ENCODE measurements at places on chromosomes 5 and 9.

GRCh38 chr5:1642221-1642620, 118.5 kb upstream of the LPCAT1 start:
- DNase-seq, result no peak

DNA sequence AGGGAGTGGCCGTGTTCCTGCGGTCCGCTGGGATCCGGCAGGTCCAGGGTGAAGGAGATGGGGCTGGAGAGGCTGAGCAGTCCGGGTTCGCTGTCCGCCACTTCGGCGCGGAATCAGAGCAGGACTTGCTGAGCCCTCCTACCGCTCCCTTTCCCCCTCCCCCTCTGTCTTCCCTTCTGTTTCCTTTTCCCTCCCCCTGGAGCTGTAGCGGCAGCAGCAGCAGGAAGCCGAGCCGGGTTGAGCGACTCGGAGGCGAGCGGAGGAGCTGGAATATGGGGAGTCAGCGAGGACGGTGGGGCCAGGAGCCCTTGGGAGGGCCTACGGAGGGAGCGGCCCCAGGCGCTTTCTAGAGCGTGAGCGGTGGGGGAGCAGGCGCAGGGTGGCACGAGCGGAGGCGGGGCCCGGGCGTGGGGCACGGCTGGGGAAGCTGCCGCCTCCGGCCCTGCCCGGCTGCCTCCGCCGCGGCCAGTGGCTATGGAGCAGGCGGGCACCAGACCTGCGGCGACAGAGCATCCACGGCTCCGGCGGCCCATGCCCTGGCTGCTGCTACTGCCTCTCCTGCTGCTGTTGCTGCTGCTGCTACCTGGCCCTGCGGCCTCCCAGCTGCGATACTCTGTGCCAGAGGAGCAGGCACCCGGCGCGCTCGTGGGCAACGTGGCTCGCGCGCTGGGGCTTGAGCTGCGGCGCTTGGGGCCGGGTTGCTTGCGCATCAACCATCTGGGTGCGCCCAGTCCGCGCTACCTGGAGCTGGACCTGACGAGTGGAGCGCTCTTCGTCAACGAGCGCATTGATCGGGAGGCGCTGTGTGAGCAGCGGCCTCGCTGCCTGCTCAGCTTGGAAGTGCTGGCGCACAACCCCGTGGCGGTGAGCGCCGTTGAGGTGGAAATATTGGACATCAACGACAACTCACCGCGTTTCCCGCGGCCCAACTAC, at the start of gene PCDHAC2:
Gene PCDHAC2 (plus strand): TSS at position 184 of the 933 bp plus-strand sequence. CDS start 291 bp downstream, at position 475.
- peak; percentile 64 for DNase-seq

GRCh38 chr5:150616024-150616470, 24.4 kb upstream of the SYNPO start:
- DNase-seq, result no peak

DNA sequence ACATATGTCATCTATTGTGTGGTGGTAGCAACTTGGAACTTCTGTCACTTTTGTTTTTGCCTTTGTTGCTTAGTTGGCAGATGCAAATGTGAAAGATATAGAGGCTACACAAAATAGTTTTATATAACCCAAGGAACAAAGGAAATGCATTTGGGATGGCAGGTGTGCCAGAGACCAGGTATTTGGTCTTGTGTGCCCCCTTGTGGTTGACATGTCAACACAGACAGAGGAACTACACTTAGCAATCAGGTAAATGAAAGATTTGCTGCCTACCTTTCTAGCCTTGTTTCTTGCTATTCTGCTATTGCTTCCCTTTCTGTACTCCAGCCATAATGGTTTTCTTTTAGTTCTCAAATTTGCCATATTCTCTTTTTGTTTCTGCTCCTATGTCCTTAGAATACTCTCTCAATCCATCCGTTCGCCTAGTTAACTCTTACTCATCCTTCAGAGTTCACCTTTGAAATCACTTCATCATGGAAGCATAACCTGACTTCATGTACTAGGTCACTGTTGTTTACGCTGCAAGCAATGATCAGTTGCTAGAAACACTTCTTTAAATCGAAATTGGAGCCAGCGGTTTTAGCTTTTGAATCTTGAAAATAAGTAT, 119.5 kb downstream of the TRPM3 start:
- peak; percentile 39 for DNase-seq

DNA sequence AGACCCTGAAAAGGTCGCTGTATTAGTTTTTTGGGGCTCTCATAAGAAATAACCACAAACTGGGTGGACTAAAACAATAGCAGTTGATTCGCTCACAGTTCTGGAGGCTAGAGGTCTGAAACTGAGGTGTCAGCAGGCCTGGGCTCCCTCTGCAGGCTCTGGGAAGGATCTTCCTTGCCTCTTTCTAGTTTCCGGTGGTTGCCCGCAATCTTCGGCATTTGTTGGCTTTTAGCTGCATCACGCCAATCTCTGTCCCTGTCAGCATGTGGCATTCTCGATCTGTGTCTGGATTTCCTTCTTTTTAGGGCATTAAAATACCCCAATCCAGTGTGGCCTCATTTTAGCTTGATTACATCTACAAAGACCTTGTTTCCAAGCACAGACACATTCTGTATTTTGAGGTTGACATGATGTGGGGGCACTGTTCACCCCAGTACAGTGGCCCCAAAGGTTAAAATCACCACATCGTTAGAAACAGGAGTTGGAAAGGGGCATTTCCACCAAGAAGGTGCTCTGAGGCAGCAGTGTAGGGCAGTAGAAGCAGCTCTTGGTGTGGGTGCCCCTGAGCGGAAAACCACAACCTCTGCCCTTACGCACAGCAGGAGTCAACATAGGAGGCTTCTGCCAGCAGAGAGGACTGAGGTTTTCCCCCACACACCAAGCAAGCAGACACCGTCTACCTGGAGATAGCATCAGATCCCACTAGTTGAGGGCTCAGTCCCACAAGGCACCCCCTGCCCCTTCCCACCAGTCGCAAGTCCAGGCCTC, 13.5 kb downstream of the ZNF79 start:
- no peak for DNase-seq

- peak; percentile 91 for DNase-seq
These were observed 248.6 kb upstream of the DAPK1 start for GRCh38 chr9:87249029-87249428.

GRCh38 chr5:158383486-158383885, 524.5 kb upstream of the CLINT1 start:
- DNase-seq, result no peak

DNA sequence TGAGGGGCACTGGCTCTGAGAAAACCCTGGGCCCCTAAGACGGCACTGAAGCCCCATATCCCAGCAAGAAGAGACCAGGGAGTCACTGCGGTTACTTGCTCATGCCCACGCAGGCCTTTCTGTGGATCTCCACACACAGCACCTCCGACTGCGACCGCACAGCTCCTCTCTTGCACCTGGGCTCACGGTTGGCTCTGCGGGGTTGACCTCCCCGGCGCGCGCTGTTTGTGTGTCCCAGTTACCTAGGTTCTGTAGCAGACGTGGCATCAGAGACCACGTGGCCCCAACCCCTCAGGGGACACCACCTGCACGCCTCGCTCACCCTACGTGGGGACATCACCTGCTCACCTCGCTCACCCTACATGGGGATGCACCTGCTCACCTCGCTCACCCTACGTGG, 12.7 kb downstream of the LPCAT1 start:
- no peak for DNase-seq

DNA sequence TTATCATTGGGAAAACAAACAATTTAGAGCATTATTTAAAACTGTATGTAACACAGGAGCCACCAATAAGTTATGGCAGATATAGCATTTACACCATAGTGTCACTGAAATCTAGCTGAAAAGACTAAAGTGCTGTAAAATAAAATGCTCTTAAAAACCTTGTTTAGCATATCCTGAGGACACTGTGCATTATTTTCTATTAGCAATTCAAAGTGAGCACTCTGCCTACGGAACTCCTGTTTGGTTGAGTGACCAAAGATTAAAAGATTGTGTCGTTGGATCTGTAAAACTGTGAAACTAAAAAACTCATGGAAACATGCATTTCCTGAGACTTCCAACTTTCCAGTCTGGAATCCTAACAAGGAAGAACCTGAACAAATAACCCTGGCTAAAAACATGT, 95.9 kb upstream of the C6 start:
- no peak for DNase-seq

- DNase-seq, result no peak
These were observed 162.1 kb upstream of the TSLP start for GRCh38 chr5:110909415-110909814.

GRCh38 chr5:44801992-44802391, 6.8 kb upstream of the MRPS30 start:
- no peak for DNase-seq

- DNase-seq, result no peak
These were observed 57.0 kb upstream of the MROH2B start for GRCh38 chr5:41127967-41128690.

GRCh38 chr9:123318202-123318601, 37.8 kb upstream of the CRB2 start:
- no peak for DNase-seq

GRCh38 chr5:2184563-2185540, 302.1 kb upstream of the IRX4 start:
- DNase-seq, result no peak

- DNase-seq, result no peak
These were observed 84.4 kb downstream of the HTR4 start for GRCh38 chr5:148569948-148570347.

- no peak for DNase-seq
These were observed 89.8 kb upstream of the TUT7 start for GRCh38 chr9:86443992-86444391.

GRCh38 chr9:12851341-12852090, 76.7 kb downstream of the LURAP1L start:
- DNase-seq, result no peak

DNA sequence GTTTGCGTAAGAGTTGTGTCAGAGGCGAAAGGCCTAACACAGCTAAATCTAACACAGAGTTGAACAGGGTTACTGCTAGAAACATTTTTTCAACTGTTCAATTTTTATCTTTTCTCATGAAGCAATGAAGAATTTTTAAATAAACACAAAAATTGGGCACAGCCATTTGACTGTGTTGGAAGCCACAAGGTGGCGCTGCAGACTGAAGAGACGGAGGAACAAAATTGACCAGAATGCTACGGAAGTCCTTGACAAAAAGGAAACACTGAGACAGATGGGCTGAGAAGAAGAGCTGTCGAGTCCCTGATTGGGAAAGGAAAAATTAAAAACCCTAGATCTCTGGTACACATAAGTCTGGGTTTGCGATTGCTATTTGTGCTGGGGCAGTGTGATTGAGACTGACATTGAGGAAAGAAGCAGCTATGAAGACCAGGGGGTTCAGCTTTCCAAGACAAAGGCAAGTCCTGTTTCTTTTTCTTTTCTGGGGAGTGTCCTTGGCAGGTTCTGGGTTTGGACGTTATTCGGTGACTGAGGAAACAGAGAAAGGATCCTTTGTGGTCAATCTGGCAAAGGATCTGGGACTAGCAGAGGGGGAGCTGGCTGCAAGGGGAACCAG, at the start of gene PCDHB9:
Gene PCDHB9 (plus strand): TSS at position 265 of the 616 bp plus-strand sequence. CDS start 158 bp downstream, at position 423.
- no peak for DNase-seq

DNA sequence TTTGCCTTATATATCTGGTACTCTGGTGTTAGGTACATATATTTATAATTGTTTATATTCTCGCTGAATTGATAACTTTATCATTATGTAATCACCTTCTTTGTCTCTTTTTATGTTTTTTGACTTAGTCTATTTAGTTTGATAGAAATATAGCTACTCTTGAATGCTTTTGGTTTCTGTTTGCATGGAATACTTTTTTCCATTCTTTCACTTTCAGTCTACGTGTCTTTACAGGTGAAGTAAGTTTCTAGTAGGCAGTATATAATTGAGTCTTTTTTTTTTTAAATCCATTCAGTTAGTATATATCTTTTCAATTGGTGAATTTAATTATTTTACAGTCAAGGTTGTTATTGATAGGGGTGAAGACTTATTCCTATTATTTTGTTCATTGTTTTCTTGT, 131.7 kb downstream of the PSAT1 start:
- DNase-seq, result no peak

GRCh38 chr9:98775831-98776441, 20.4 kb downstream of the ANKS6 start:
- no peak for DNase-seq

DNA sequence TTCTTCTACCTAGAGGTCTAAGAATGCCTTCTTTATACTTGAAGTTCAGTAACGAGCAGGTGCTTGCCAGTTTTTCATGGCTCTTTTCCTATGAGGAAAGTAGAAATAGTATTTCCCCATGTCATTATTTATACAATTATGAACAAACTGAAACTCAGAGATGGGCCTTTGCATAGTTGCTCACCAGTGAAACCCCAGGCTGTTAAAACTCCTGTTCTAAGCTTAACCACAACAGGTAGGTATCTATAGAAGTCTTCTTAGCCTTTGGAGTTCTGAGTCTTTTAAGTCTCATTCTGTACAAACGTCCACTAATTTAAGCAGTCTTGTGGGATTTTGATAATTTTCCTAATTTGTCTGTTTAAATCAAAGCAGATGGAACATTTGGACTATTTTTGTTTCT, 90.1 kb downstream of the STARD4 start:
- DNase-seq, result no peak

GRCh38 chr9:133428617-133429101, 6.5 kb downstream of the ADAMTS13 start:
- no peak for DNase-seq

Data from foreskin keratinocyte (primary cell).